ENCODE measurements at places on chromosomes 1 and 21.
A peak's percentile ranks its signal among the peaks of the same experiment; 100 is the strongest.

DNA sequence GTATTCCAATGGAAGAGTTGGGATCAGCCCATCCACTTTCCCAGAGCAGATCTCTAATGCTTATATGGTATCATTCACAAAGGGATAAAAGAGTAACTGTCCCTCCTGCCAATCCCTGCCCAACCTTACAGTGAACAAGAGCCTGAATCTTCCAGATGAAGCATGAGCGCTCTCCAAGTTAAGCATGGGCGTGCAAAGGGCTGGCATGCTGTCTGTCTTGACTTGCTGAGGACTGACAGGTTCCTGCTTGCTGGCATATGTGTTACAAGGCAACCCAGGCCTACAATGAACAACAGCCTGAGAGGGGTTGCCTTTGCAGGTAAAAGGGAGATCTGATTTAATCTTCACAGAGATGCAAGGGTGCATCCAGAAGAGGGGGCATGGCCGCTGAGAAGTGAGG lies 155.6 kb upstream of the SOD1 start:
- DNase-seq, result no peak

DNA sequence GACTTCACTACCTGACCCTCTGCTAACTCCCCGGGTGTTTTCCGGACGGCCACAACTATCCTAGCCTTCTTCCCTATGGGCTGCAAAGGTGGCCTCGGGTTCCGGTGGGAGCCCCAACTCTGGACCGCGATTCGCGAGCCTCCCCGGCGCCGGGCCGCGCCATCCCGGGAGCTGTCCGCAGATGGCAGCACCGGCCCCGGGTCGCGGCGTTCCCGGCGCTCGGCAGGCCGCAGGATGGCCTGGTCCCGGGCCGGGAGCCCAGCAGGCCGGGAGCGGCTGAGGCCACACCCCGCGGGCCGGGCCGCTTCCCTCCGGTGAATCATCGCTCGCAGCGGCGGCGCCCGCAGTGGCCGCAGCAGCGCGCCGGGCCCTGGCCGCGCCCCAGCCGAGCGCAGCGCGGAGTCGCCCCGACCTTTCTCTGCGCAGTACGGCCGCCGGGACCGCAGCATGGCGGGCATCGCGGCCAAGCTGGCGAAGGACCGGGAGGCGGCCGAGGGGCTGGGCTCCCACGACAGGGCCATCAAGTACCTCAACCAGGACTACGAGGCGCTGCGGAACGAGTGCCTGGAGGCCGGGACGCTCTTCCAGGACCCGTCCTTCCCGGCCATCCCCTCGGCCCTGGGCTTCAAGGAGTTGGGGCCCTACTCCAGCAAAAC lies at the start of gene CAPN2:
Gene CAPN2, plus strand, starts transcription at position 346 of the 656 bp plus-strand sequence. Its CDS starts 102 bp downstream, at position 448.
- peak; percentile 37 for DNase-seq

DNA sequence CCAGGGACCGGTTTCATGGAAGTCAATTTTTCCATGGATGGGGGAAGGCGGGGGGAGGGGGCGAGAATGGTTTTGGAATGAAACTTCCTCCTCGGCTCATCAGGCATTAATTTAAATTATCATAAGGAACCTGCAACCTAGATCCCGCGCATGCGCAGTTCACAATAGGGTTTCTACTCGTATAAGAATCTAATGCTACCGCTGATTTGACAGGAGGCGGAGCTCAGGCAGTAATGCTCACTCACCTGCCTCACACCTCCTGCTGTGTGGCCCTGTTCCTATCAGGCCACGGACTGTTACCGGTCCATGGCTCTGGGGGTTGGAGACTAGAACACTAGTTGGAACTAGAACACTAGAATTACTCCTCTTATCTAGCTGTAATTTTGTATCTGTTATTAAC lies 38.0 kb downstream of the PRRX1 start:
- no peak for DNase-seq

DNA sequence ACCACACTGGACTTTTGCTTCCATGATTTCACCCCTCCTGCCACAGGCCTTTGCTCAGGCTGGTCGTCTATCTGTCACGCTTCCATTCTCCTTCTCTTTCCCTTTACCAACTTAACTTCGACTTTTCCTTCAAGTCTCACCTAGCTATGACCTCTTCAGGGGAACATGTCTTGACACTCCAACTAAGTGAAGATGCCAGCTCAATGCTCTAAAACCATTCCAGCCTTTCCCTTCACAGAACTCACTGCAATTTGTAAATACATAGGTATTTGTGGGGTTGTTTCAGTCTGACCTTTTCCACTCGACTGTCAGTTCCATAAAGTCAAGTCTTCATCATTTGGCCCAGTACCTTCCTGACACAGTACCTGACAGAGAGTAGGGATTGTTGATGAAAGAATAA lies 358.6 kb upstream of the CAMK1G start:
- DNase-seq, result no peak

DNA sequence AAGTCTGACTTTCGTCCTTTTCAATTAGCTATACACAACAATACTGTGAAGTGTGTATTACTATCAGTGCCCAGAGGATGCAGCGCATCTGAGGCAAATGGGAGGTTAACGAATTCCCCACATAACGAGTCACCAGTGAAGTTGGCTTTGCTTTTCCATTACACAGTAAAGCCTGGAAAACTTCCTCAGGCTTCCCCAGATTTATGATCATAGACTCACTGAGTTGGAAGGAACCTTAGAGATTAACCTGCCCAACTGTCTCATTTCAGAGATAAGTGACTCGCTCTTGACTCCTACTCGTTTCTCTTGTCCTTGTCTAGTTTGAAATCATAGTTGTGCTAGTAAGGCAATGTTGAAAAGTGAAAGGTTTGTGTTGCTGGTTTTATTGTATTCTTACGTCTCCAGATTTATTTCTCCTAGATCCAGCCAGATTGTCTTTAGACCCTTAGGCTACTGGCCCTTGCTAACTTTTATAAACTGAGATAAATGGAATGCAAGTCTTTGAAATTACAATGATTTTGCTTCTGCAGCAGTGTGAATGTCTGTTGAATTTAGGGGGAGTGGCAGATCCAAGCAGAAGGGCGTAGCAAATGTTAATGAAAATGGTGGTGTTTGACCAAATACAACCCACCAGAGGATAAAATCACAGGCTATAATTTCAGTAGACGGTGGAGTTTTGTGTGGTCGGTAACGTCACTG lies 17.3 kb downstream of the S1PR1 start:
- no peak for DNase-seq

DNA sequence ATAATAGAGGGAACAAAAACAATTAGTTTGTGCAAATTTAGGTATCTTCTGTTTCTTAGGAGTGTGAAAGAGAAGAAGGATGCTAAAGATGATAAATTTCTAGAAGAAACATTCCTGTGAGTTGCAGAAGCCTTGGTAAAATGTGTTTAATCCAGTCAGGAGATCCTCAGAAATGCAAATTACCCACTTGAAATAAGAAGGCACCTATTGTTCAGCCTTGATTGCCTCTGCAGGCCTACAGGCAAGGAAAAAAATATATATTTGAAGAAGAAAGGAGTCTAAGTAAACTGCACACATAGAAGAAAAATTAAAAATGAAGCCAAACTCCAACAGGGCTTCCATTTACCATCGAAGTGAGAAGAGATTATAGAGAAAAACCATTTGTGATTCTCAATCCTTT lies 51.0 kb upstream of the LHX8 start:
- no peak for DNase-seq

DNA sequence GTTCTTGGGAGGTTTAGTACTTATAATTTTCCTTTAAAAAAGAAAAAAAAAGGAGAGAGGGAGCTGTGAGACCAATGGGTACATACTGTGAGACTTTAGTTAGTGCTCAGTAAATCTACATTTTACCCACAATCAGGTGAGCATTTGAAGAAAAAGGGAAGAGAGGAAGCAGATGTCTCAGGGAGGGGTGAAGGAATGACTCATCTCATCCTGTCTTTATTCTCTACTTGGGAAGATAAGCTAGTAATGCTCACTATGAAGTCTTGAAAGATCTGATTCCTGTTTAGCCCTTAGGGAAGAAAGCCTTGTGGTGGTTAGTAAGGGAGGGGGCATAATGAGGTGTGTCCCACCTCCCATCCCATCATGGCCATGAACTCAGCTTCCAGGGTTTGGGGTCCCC lies 112.6 kb downstream of the PLD5 start:
- DNase-seq, result no peak

- no peak for DNase-seq
Measured at GRCh38 chr1:156748670-156749418, 2.6 kb downstream of the HDGF start.

GRCh38 chr21:31354604-31355443 lies 10.8 kb upstream of the TIAM1 start:
- no peak for DNase-seq

GRCh38 chr1:208108646-208109330 lies 135.4 kb downstream of the PLXNA2 start:
- peak; percentile 78 for DNase-seq

- no peak for DNase-seq
Measured at GRCh38 chr1:52636721-52637695, 4.0 kb downstream of the SHISAL2A start.

DNA sequence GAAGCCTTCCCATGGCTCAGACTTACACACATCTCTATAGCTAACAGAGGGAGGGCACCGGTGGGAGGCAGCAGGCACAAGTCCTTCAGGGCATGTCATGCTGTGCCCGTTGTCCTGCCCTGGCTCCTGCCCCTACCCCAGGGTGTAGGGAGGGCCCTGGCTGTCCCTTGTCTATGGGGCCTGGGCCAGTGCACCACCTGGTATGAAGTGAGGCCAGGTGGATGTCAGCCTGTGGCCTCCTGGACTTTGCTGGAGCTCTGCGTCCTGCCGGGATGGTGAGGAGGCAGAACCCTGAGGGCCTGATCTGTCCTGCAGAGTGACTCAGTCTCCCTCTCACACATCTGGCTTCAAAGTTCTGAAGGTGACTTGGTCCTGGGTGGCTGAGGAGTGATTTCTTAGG lies 47.3 kb upstream of the GPR37L1 start:
- DNase-seq, result no peak

- no peak for DNase-seq
Measured at GRCh38 chr1:197302775-197303174, 34.7 kb downstream of the CRB1 start.

- no peak for DNase-seq
Measured at GRCh38 chr1:170445096-170445495, 86.9 kb upstream of the GORAB start.

DNA sequence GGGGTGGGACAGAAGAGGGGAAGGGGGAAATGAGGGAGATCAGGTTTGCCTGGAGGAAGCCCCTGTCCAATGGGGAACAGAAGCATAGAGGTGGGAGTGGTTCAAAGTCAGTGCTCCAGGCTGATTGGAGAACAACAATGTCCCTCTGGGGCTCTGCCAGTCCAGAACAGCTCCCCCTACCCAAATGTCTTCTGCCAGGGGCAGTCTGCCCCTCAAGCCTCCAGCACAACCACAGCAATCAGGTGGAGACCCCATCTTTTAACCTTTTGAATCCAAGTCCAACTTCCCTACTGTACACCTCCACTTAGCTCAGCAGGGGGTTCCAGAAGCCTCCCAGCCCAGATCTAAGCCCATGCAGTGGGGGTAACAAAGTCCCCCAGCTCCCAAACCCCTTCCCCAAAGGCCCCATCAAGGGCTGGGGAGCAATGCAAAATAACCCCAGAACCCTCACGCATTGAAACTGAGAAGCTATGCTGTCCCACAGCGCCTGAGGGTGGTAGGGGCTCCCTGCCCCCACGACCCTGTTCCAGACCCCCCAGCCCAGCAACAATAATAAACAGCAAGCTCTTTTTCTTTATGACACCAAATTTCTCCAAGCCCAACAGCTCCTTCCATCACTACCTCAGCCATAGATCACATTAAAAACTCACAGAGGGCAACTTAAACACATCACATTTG lies 3.3 kb downstream of the AHDC1 start:
- DNase-seq, result peak; percentile 73

DNA sequence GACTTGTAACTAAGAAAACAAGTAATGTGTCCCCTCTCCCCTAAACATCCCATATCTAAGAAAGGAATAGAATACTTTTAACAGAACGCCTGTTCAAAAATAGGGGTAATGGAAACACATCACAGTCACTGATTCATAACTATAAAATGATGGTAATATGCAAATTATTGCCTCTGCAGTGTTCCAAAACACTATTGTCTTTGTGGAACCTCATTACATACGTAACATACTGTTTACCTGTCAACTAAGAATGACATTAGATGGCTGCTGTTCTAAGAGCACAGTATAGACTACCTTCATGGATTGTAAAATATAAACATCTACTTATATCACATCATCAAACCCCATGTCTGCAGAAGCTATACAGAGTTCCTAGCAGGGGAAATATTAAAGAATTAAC lies 3.4 kb upstream of the BCL2L15 start:
- DNase-seq, result no peak

- DNase-seq, result no peak
Measured at GRCh38 chr1:12383786-12384185, 154.0 kb downstream of the VPS13D start.

GRCh38 chr1:177092001-177092400 lies 72.5 kb downstream of the ASTN1 start:
- no peak for DNase-seq

DNA sequence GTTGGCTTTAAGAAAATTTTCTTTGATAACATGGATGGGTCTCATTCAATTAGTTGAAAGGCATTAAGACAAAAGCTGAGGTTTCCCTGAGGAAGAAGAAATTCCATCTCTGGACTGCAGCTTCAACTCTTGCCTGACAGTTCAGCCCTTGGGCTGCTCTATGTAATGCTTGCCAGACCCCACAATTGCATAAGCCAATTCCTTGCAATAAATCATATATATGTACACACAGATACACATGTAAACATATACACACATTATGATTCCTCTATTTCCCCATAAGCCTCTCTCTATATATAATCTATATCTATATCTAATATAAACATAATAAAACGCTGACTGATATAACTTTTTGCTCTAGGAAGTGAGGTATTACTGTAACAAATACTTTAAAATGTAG lies 301.5 kb upstream of the PRMT6 start:
- no peak for DNase-seq

DNA sequence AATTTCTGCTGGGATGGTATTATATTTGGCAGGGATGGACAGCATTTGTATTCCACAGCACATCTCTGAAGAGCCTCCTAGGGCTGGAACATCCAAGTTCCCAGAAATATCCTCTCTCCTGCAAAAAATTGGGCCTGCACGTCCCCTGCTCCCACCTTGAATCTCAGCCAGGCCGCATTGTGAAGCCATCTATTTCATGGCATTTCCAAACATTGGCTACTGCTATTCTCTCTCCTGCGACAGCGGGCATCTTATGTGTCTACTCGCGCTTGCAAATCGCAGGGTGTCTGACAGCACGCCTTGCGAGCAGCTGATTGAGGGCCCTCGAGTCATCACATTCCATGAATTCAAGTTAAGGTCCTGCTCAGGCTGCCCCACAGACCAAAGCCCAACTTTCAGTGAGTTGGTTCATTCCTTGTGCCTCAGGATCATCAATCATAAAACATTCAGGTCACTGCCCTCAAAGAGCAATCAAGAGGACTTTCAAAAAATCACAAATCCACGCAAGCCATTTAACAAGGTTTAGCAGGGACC lies 15.8 kb downstream of the RGS8 start:
- DNase-seq, result no peak

- no peak for DNase-seq
Measured at GRCh38 chr1:10257851-10258250, 47.5 kb downstream of the KIF1B start.

DNA sequence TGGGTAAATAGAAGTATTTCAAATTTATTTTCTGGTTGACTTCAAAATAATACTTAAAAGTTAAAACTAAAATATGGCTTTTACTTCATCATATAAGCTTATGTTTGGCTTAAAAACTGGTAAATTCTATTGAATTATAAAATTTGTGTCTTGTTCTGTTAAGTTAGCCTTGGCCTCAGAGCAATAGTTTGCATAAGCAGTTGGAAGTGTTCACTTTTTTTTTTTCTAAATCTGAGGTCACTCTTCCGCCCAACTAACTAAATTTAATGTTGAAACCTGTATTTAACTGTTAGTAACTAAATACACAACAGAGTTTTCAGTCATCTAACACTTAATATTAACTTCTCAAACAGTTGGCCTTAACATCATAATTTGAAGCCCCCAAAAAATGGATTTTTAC lies 871.7 kb upstream of the ADAMTS5 start:
- no peak for DNase-seq
